ENCODE measurements at places on chromosomes 5 and 9.

- DNase-seq = no peak
Measured at GRCh38 chr5:11027660-11028059, 266.6 kb upstream of the DAP start.

DNA sequence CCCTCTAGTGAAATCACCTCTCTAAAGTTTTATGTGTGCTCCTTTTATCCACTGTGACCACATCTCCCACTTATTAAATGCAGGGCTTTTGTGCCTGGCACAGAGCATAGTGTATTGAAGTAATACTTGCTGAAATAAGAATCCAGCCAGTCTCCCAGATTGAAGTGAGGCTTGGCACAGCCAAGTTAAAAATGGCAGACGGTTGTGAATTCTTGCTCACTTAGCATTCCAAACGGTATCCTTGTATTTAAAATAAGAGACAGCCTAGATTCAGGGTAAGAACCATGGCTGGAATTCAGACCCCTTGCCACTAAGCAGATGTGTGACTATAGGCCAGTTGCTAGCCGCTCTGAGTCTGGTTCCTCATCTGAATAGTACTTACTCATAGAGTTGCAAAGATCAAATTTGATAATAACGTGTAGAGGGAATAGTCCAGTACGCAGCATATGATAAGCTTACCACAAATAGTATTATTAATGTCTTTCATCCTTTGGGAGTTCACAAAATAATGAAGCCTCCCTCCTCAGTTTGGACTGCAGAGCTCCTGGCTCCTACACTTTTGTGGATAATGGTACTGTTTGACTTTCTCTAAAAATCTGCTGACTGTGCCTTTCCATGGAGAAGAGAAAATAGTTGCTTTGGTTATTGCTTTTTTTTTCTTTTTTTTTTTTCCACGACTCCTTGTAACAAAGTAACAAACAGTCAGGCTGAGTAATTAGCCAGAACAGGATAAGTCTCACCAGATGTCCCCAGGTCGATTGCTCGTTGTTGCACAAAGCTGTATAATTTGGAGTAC is 51.5 kb downstream of the FGF1 start:
- DNase-seq = no peak

DNA sequence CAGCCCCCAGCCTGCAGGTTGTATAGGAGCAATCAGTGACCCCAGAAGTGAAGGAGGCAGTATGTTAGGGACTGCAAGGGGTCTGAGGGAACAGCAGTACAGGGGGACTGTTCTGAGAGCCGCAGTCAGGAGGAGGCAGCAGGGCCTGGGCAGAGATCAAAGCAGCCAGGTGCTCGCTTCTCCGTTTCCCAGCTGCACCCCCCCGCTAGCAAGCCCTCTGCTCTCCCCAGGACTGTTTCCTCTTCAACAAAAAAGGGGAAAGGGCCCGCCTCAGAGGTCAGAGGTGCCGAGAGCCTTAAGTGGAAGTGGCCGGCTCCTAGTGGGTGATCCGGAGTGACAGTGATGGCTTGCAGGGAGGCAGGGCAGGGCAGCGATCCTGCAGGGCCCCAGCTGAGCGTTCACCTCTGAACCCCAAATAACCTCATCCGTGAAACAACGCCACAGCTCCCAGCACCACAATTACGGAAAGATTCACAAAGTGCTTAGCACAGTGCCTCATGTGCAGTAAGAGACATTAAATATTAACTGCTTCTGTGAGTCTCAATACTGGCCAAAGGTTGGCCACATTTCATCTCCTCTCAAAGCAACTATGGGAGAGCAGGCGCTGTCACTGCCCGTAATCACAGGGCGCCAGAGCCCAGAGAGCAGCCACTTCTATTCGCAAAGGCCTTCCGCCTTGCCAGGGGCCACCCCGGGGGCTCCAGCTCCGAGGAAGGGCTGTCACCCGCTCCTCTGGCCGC is 8.0 kb downstream of the CLPTM1L start:
- DNase-seq = no peak

DNA sequence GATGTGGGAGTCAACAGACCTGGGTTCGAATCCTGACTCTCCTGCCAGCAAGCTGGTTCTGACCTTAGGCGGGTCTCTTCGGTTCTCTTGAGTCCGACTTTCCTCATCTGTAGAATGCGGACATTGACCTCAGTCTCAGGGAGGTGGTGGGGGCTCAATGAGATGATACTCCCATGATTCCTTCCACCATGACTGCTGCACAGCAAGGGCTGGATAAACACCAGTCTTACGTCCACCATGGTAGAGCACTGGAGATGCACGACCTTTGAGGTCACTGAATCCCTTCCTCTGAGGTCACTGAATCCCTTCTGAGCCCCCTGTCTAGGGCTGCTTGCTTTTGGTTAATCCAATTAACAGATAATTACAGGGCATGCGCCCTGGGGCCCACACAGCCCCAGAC is 12.5 kb upstream of the SMIM23 start:
- DNase-seq = no peak

- no peak for DNase-seq
Measured at GRCh38 chr5:161284445-161284844, 262.1 kb downstream of the GABRB2 start.

GRCh38 chr9:35569206-35569605 is 35.9 kb upstream of the TESK1 start:
- no peak for DNase-seq

DNA sequence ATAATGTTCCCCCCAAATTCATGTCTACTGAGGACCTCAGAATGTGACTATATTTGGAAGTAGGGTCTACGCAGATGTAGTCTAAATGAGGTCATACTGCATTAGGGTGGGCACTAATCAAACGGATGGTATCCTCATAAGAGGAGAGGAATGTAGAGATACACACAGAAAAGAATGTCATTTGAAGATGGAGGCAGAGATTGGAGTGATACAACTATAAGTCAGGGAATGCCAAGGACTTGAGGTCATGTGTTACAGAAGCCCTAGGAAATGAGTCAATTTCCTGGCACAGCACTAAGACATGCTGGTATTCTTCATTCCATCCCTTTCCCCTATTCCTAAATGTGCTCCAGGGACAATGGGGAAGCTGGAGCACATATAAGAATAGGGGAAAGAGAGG is 758 bp upstream of the PDCD1LG2 start:
- no peak for DNase-seq

GRCh38 chr5:41334758-41335157 is 121.4 kb upstream of the C6 start:
- no peak for DNase-seq
